ENCODE measurements at places on chromosomes 4 and X.

DNA sequence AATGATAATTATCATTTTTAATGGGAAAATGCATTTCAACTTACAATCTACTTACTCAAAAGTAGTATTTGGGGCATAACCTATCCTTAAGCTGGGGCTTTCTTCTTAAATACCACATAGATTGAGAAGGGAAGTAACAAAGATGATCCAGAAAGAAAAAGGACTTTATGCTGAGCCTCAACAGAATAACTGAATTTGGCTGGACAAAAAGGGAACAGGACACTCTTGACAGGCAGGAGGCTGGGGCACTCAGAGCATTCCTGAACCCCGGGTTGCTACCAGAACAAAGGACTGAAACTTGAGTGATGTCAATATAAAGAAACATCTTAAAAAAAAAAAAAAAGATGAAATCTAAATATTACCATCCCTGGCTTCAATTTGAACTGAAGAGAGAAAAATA, 23.9 kb downstream of the RELL1 start:
- DNase-seq: no peak

DNA sequence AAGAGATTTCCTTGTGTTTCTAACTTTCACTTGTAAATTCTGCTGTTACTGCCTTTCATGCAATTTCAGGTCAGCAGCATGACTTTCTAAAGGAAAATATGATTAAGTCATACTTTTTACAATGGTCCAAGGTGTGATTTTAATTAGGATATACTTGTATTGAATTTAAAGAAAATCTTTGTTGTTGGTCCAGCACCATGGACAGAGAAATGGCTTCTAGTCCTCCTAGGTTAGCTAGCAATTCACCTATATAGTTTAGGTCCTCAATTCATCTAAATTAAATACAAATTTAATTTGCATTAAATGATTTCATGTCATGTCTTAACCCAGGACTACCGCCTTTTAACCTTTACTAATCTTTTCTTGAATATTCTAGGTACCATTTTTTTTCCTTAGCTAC, 304.9 kb upstream of the RPS6KA3 start:
- DNase-seq: no peak

GRCh38 chr4:113586072-113586471, 175.5 kb downstream of the CAMK2D start:
- no peak for DNase-seq

DNA sequence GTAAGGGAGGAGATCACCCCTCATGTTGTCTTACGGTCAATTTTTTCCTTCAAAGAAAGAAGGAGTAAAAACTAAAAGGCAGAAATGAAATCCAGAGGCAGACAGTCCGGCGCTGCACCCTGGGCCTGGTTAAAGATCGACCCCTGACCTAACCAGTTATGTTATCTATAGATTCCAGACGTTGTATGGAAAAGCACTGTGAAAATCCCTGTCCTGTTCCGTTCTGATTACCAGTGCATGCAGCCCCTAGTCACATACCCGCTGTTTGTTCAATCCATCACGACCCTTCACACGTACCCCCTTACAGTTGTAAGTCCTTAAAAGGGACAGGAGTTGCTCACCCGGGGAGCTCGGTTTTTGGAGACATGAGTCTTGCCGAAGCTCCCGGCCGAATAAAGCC, 105.6 kb upstream of the JADE1 start:
- no peak for DNase-seq

DNA sequence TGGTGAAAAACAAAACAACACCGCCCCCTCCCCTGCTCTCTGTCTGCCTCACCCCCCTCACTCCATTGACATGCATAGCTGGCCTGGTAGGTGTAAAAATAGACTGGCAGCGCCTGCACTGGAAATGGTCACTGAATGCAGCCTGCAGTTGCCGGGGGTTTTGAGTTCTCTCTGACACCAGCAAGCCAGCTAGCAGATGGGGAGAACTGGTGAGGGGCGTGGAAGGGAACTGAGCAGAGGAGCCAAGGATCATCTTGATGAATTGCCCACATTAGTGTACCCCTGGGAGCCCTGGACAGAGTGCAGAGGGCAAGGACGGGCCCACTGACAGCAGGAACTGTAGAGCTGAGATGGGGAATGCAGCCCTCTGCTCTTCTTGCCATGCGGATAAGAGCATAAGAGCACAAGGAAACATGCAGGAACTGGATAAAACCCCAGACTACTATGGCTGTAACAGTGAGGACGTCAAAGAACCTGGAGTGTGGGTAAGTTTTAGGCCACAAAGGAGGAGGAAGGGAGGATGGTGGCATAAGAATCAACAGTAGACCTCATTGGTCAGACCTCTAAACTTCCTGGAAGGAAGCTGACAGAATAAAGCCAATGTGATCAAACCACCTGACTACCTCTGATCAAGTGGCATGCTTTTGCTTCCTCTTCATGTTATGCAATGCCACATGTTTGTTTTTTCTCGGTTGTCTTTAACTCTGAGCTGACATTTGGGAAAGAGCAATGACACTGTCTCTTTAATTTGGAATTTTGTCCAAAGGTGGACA, 96.3 kb downstream of the ANK2 start:
- DNase-seq: no peak

GRCh38 chr4:149187726-149188125, 627.9 kb downstream of the IQCM start:
- no peak for DNase-seq

- no peak for DNase-seq
Observed at GRCh38 chrX:153514259-153514658, 3.2 kb upstream of the ATP2B3 start.

DNA sequence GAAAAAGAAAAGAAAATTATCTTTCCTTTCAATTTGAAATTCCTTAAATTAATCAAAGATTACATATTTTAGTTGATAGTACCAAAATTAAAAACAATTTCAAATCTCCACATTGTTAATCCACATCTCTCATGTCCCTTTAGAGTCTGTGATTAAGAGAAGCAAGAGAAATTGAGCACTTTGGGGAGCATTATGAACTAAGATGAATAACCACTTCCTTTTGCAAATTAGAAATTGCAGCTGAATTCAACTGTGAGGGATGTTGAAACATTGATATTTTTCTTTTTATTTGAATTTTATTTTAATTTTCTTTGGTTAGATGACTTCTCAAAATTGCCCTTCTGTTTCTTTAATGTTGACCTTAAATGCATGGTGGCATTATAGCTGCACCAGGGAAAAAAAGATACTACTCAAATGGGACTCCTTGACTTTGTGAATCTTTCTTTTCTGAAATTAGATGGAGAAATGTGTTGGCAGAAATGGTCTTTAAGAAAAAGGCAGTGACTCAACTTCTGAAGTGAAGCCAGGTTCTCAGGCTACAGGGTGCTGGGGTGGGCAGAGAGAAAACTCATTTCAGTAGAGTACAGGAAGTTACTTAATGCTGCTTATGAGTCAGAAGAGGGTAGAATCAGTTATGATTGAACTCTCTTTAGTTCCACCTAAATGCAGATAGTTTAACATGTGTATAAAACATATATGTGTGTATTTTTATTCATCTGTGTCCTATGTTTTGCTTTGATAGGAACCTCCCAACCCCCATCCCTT, 92.0 kb upstream of the TNIP3 start:
- peak; percentile 98 for DNase-seq

DNA sequence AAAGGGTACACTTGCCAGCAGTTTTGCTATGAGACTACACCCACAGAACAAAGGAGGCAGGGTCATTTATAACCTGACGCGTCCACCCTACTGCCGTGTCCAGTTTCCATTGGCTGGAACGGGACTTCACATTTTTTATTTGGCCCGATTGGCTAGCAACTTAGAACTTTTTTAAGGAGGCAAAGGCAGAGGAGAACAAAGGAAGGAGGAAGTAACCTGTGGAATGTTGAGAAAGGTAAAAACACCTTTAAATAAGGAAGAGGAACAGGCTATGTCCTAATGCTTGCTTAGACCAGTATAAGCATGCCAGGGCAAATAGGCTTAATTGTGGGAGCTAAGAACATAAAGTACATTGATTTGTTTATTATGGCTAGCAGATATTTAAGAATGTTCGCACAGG, 18.7 kb downstream of the KDM6A start:
- DNase-seq: no peak

DNA sequence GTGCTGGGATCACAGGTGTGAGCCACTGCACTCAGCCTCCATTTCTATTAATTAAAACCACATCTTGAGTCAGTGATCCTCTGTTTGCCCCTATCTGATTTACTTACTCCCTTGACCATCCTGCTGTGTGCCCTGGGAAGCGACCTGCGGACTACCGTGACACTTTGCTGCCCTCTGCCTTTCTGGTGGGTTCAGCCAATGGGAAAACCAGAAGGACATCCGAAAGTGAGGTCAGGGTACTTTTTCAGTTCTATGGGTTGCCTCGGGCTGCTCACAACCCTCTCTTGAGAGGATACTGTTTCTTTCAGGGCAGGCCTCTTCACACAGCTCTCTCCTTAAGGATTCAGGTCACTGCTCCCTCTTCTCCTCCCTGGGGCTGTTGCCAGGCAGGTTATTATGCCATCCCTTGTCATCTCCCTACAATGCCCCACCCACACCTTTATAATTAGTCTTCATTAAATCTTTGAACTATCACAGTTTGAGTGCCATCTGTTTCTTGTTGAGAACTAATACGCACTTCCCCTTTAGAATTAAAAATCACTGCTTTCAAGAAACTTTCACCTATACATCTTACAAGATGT, 21.4 kb downstream of the PLAC8 start:
- no peak for DNase-seq

GRCh38 chr4:163590103-163590502, 95.6 kb downstream of the TMA16 start:
- DNase-seq: no peak

DNA sequence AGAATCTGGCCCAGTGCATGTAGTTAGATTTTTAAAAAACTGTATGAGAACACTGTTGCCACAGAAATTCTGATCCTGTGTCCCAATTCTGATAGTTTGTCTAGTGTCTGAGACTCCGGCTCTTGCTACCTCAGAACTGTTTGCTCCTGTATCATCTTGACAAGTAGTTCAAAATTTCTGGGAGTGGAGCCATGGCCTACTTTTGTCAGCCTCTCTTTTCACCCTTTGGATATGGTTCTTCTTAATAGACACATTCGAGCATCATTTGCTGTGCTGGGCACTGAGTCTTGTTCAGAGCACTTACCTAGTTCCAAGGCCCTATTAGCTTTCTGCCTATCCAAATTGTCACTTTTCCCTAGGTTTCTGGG, 46.9 kb downstream of the ATP10D start:
- no peak for DNase-seq

- DNase-seq: peak; percentile 85
Observed at GRCh38 chr4:187668526-187669082, 327.0 kb upstream of the ZFP42 start.

DNA sequence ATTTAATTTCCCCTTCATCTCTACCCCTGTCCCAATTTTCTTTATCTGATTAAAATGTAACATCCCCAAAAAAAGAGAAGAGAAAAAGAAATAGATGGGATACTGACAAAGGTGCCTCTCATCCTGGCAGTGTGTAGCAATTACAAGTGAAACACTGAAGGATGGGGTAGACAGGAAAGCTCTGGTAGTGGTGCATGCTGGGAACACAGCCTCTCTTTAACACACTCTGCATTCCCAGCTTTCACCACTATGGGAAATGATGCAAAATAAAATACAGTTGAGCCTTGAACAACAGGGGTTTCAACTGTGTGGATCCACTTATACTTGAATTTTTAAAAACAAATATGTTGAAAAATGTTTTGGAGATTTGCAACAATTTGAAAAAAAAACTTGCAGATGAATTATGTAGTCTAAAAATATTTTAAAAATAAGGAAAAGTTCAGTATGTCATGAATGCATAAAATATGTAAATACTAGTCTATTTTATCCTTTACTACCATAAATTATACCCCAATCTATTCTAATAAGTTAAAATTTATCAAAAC, 239.2 kb upstream of the DDX53 start:
- no peak for DNase-seq

DNA sequence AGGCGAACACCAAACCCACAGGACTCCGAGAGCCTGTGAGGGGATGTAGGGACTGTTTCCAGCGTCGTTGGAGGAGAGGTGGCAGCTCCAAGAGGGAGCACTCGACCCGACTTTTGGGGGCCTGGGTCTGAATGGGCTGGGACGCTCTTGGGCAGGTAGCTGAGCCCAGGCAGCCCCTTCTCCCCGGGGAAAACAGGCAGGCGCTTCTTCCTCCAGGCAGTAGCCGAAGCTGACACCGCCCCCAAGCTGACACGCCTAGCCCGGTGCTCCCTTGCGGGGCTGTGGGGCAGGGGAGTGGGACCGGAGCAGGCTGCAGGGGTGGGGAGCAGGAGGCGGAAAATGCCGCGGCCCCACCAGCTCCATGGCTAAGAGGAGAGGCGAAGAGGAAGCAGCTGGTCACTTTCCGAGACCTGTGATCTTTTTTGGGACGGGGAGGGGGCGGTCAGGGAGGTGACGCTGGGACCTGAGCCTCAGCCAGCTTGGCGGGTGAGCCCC, 4.2 kb downstream of the NKX1-1 start:
- DNase-seq: no peak

GRCh38 chr4:67727124-67727850, 26.3 kb upstream of the UBA6 start:
- DNase-seq: peak; percentile 93

GRCh38 chr4:78629991-78630541, 78.5 kb downstream of the ANXA3 start:
- no peak for DNase-seq

DNA sequence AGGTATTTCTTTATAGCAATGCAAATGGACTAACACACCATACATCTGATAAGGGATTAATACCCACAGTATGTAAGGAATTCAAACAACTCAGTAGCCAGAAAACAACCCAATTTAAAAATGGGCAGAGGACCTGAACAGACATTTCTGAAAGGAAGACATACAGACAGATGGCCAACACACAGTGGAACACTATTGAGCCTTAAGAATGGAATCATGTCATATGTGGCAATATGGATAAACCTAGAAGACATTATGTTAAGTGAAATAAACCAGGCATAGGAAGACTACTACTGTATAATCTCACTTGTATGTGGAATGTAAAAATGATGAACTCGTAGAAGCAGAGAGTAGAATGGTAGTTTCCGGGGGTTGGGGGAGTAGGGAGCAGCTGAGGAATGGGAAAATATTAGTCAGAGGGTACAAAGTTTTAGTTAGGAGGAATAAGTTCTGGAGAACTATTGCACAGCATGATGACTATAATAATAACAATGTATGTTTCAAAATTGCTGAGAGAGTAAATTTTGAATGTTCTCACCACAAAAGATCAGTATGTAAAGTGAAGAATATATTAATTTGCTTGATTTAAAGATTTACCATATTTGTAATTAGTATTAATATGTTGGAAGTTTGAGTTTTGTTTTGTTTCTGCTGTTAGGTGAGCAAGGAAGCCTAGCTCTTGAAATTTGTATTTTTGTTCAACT, 25.2 kb downstream of the WDR44 start:
- peak; percentile 80 for DNase-seq

- no peak for DNase-seq
Observed at GRCh38 chr4:149719806-149720205, 95.8 kb downstream of the IQCM start.

- peak; percentile 2 for DNase-seq
Observed at GRCh38 chr4:67131224-67131623, 414.1 kb downstream of the CENPC start.

GRCh38 chrX:18640686-18641085, 31.2 kb downstream of the RS1 start:
- DNase-seq: no peak

GRCh38 chr4:52711834-52712250, 39.4 kb downstream of the ERVMER34-1 start:
- DNase-seq: no peak

Data from iris pigment epithelial cell (primary cell).